Activated naive CD8-positive, alpha-beta T cell treated with anti-CD3 and anti-CD28 coated beads, Interleukin-2, amount 50 U/mL, for 16 hours (primary cell): ENCODE measurements at places on chromosomes 11 and 22.

DNA sequence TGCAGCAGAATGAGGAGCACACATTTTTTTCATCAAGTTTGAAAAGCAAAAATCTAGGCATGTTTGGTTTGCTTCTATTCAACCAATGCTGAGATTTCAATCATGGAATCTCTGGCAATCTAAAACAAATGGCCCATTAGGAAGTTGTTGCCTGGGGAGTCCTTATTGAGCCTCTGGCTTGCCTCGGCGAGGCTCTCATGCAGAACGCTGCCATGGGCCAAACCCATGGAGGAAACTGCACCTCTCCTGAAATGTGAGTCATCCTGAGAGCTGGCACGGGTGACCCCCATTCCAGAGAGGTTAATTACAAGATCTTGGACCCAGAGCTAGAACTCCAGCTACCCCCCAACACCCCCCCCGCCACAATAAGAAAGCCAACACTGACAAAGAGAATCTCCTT, 80.7 kb downstream of the MN1 start:
- no peak for DNase-seq

- DNase-seq: no peak
Measured at GRCh38 chr22:49218142-49218541, 609.5 kb downstream of the BRD1 start.

DNA sequence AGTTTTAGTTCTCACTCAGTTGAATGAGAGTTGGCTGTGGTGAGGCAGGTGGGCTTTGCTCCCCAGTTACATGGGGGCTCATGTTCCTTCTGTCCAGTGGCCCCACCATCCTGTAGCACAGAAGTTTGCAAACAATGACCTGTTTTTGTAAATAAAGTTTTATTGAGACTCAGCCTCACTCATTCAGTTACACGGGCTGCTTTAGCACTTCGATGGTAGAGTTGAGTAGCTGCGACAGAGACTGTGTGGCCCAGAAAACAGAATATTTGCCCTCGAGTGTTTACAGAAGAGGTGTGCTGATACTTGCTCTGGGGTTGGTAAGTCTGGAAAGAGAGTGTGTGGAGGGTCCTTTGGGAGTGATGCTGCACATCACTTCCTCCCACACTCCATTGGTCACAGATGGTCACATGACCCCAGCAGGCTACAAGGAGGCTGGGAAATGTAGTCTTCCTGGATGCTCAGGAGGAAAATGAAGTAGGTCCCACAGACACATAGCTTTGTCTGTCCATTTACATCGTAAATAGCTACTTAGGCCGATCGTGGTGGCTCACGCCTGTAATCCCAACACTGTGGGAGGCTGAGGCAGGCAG, 34.6 kb downstream of the IFT27 start:
- DNase-seq: no peak

- no peak for DNase-seq
Measured at GRCh38 chr11:13354335-13354734, 76.7 kb downstream of the BMAL1 start.

- DNase-seq: no peak
Measured at GRCh38 chr11:74710281-74710938, 20.8 kb downstream of the CHRDL2 start.

- DNase-seq: no peak
Measured at GRCh38 chr11:104658177-104658576, 240.1 kb downstream of the CASP12 start.

GRCh38 chr11:279040-279965, 1.1 kb downstream of the NLRP6 start:
- DNase-seq: no peak

DNA sequence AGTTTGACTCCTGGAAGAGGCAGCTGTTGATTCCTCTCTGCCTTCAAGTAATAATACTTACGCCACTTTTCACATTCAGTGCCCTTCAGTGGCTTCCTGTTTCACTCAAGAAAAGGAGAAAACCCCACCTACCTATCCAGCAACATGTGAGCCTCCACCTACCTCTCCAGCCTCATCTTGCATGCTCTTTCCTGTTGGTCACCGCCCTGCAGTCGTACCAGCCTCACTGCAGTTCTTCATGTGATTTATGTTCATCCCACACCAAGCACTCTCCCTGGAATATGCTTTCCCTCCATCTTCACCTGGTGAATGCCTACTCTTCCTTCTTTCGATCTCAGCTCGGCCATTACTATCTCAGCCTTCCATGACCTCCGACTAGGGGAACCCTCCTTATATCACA, 21.8 kb upstream of the YWHAH start:
- DNase-seq: no peak

DNA sequence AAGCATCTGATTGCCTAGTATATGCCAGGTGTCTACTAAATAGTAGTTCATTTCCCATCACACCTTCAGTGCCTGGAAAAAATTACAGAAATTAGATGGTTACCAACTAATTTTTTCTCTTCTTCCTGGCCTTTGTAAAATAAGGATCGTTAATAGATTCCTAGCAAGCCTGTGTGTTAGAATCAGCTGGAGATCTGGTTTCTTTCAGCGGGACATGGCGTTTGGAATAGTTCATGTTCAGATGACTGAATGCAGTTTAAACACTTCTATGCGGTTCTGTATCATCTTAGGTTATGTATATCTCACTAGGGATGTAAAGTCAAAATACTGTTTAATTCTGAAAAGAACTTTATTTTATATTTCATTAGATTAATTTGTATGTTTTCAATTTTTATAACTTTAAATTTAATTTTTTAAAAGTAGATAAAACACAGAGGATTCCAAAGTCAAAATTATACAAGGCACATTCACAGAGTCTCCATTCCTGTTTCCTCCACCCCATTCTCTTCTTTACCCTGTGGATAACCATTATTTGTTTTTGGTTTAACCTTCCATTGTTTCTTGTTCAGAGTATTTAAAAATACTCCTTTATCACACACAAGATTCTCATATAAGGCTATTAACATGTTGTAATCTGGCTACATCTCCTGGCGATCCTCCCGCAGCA, 132.8 kb downstream of the ATXN10 start:
- no peak for DNase-seq

DNA sequence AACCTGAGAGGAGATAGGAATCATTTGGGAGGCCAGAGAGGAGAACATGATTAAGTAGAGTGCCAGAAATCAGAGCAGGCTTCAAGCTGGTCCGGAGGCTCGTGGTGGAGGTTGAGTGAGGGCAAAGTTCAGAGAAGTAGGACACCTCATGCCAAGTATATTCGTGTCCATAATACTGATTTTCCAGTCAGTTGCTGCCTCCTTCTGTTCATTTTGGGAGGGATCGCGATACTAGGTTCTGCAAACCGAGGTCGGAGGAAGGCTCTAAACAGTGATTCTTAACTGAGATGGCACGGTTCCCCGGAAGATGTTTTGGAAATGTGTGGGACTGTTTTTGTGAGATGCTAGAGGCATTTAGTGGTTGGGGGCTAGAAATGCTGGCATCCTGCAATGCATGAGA, 13.6 kb upstream of the CD3E start:
- DNase-seq: no peak

DNA sequence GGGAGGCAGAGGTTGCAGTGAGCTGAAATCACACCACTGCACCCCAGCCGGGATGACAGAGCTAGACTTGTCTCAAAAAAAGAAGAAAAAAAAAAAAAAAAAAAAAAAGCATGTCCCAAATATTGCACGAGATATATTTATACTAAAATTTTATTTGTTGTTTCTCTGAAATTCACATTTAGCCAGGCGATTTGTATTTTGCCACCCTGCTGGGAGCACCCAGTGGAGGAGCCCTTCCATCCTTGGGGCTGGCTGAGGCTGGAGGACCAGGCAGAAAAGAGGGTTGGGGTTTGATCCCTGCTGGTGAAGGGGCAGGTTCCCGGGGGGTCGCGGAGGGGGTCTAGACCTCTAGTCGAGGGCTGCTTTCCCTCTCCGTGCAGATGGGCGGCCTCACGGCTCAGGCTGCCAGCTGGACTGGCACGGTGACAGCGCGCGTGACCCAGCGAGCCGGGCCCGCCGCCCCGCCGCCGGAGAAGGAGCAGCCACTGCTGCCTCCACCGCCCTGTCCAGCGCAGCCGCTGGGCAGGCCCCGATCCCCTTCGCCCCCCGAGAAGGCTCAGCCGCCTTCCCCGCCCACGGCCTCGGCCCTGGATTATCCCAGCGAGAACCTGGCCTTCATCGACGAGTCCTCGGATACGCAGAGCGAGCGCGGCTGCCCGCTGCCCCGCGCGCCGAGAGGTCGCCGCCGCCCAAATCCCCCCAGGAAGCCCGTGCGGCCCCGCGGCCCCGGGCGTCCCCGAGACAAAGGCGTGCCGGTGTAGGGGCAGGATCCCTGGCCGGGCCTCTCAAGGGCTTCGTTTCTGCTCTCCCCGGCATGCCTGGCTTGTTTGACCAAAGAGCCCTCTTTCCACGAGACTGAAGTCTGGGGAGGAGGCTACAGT, 952 bp upstream of the CATSPERZ start:
- no peak for DNase-seq

DNA sequence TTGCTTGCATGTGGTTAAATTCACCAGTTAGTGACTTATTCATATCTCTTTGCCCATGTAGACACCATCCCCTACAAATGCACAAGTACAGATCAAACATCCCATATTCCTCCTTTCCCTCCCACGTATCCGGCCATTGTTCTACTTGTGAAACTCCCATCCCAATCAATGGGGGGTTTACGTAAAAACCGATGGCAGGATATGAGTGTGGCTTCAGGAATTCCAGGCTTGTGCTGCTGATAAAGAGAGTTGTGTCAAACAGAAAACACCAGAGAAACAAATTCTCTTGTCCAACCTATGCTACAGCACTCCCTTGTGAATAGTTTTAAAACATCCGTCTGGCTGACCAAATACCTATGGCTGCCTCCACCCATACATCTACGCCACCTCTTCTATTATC, 15.5 kb downstream of the FLI1 start:
- DNase-seq: no peak

DNA sequence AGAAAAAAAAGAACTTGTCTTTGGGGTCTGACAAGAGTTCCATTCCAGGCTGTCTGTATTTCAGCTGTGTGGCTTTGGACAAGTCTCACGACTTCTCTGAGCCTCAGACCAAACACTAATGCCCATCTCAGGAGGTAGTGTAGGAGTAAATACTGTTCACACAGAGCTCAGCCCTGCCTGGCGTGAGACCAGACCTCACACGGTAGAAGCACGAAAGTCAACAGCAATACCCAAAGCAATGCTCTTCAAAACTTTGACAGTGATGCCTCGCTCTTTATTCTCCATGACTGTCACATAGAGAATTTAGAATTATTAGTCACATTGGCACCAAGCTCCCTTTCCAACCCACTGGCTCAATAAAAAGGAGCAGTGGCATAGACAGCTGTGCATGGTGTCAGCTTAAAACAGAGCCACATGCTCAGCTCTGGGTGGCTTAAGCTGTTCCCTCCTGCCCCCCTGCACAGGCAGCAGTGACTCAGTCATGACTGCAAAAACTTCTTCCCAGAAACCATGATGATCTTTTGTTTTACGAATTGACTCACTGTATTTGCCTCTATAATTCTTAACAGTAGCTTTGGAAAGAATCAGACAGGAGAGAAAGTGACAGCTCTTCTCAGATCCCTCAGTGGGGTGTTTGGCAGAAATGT, 74.0 kb upstream of the PHF21B start:
- DNase-seq: no peak

DNA sequence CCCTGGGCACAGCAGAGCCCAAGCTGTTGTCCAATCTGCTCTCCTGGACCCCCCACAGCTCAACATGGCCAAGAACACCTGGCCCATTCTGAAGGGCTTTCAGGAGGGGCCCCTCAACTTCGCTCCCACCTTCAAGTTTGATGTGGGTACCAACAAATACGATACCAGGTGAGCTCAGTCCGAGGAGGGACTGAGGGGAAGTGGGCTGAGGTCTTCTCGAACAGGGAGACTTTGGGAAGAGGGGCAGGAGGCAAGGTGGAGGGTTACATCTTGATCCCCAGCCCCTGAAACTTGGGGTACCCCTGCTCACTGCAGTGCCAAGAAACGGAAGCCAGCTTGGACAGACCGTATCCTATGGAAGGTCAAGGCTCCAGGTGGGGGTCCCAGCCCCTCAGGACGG, 5.4 kb downstream of the INPP5J start:
- DNase-seq: no peak

DNA sequence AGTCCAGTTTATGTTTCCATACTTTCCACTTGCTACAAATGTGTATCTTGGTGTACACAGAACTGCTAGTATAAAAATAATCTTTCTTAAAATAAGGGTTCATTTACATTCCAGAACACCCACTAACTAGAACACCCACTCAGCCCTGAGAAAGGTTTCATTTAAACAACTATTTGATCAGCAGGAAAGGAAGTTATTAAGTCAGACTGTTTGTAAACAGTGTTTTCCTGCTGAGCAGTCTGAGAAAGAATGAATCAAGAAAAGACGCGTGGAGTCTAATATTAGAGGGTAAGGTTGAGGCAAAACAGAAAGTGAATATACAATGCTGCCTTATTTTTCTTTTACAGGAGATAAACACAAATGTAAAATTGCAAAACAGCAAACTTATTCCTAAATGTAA, 32.7 kb downstream of the NARS2 start:
- no peak for DNase-seq

DNA sequence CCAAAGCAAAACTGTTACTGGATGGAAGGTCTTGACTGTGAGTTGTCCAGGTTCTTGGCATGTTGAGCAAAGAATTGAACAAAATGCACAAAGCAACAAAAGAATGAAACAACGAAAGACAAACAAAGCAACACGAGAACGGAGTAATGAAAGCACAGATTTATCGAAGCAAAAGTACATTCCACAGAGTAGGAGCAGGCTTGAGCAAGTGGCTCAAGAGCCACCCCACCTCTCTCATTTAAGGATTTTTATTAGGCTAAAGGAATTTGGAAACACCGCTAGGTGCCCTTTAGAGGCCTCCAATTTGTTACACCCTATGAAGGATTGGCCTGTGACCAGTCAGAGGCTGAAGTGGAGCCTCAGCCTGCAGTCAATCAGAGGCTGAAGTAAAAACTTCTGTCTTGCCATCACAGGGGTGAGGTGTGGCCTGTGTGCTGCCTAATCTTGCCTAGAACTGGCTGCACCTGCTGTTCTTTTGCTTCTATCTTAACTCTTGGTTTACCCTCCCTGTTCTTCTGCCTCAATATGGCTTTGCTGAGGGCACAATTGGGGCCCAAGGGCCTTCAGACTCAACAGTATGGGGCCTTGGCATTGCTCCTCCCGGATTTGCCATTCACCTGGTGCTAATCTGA, 59.4 kb upstream of the FTH1 start:
- no peak for DNase-seq

- DNase-seq: no peak
Measured at GRCh38 chr22:44777364-44777755, 25.0 kb downstream of the ARHGAP8 start.

DNA sequence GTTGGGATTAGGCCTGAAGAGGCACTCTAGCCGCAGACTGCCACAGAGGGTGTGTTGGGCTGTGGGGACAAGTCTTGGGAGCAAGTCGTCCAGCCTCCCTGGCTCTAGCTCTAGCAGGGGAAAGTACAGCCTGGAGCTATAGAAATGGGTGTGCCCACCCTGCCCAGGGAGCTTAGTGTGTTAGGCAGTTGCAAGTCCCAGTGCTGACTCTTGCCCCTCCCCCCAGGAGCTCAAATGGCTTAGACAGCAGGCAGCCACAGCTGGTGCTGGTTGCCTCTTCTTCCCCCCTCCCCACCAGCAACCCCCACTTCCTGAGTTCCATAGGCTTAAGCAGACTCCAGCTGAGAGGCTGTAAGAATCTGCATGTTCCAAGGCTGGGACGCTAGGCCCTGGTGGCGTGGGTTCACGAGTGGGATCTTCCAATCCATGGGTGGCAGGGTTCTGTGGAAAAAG, 61.2 kb downstream of the GUCY1A2 start:
- no peak for DNase-seq

- no peak for DNase-seq
Measured at GRCh38 chr11:87429996-87430395, 392.3 kb downstream of the TMEM135 start.

GRCh38 chr11:125957618-125958332, 11.9 kb downstream of the VSIG10L2 start:
- no peak for DNase-seq

- no peak for DNase-seq
Measured at GRCh38 chr11:75593286-75593915, 31.3 kb downstream of the SERPINH1 start.
